Motor neuron (in vitro differentiated cells): ENCODE measurements at places on chromosomes 7 and 10.

DNA sequence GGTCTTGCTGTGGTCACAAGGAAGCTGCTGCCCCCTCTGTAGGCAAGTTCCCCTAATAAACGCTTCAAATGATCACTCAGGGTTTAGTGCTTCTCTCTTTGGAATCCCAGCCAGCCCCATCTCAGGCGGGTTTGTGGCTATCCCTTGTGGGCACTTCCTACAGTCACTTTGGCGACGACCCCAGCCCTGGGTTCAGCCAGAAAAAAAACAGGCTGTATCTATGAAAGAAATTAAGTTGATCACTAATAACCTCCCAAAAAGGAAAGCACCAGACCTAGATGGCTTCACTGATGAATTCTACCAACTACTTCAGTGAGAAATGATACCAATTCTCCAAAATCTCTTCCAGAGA is 208.2 kb downstream of the MAD1L1 start:
- ATAC-seq, result no peak

DNA sequence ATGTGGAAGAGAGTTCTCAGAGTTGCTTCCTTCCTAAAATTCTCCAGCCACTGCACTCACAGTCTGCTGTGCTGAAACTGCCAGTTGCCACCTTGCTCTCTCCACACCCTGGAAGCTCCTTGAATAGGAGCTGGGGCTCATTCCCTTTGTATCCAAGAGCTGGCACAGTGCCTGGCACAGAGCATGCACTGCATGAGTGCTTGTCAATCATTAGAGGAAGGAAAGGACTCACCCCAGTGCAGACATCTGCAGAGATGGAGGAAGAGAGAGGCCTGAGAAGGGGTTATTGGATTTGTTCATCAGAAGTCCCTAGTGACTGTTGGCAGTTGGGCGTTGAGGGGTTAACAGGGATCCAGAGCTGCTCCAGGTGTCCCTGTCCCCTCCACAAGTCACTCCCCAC is 41.7 kb upstream of the DUSP5 start:
- ATAC-seq, result no peak

DNA sequence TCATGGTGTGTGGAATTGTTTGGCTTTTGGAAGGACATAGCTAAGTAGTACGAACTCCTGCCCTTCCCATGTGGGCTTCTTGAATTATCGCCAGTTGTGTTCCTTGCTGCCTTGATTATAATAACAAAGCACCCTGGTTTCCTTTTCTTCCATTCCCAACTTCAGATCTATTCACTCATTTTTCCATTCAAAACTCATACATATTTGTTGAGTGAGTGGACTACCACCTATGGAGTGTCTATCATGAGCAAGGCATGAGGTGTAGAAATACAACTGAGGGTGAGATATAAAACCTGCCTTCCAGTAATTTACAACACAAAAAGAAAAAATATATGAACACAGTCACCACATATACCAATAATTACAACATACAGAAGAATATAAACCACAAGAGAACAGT is 4.9 kb upstream of the COL17A1 start:
- ATAC-seq, result no peak

GRCh38 chr10:43863859-43864591 is 215.3 kb upstream of the ZNF32 start:
- peak; percentile 57 for ATAC-seq

DNA sequence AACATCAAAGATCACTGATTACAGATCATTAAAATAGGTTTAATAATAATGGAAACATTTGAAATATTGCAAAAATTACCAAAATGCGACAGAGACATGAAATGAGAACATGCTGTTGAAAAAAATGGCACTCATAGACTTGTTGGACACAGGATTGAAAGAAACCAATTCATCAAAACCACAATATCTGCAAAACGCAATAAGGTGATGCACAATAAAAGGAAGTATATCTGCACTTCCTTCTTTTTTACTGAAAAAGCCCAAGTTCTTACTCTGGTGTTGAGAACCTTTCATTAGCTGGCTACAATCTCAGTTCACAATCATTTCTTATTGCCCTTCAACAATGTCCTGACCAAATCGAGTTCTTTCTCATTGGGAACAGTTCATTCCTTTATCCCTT is 28.7 kb downstream of the TMEM106B start:
- ATAC-seq, result no peak

GRCh38 chr10:132132421-132132841 is 54.3 kb upstream of the DPYSL4 start:
- peak; percentile 46 for ATAC-seq

DNA sequence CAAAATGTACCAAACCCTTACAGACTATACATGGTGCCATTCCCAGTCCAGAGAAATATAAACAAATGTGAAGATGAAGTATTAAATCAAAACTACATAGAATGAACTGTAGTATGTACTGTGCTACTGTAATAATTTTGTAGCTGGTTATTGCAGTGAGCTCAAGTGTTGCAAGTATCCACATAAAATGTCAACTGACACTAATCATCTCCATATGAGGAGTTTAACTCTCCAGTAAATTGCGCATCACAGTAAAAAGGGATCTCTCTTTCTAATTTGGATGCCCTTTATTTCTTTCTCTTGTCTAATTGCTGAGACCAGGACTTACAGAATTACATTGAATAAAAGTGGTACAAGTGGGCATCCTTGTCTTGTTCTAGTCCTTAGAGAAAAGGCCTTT is 165.5 kb downstream of the CPED1 start:
- peak; percentile 64 for ATAC-seq

DNA sequence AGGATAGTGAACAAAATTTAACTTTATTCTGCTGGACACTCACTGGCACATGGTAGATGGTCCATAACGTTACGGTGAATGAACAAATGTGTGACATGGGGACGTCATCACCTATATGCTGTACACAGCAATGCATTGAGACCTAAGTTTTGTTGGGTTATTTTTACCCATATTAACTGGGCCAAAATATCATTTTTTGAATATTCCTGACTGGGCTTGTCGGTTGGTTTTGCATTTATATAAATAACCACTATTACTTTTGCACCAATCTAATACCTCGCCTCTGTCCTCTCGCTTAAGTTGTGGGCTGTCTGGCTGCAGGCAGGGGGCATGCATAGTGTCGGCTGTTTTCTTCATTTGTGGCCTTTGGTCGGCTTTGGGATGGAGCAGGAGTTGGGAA is 161.7 kb downstream of the USP6NL start:
- ATAC-seq, result no peak

DNA sequence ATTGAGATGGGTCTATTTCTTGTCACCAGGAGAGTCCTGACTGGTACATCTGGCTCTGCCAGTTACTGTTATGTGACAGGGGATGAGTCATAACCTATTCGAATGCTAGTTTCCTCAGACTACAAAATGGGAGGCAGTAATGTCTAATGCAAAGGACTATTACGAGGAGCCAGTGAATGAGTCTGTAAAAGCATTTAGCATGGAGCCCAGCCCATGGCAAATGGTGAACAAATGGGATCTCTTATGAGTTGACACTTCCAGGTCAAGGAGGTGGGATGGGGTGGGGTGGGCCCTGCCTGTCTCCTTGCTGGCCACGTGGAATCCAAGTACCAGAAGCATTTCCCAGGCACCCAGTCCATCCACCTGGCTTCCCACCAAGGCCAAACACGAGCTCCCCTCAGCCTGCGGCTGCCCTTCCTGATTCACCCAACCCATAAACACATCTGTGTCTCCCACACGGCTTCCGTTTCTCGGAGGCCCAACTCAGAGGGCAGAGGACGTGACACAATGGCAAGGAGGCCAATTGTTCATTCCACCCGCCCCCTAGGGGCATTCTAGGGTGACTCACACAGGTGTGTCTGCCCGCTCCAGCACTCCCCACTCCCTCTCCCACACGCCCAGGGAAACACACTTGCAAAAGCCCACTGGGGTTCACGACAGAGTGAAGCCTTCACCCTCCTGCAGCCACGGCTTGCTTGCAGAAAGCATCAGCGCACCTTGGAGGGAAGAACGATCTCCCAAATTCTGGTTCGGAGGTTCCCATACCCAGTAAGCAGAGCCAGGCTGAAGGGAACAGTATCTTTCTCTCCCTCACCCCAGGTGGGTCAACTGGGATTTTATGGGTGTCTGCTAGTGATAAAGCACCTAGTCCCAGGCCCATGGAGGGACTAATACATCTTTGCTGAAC is 109.8 kb downstream of the SH3PXD2A start:
- peak; percentile 74 for ATAC-seq
